ENCODE measurements at places on chromosomes 5 and 9. TPM values are rescaled to one million over a fixed set of nuclear protein-coding genes. Genes with fewer than 3 reads are reported as not detected.

GRCh38 chr5:180604271-180604670, 13.0 kb upstream of the SCGB3A1 start:
- no peak for DNase-seq

The DIMT1 gene
- total RNA-seq = 24.5 TPM

DNA sequence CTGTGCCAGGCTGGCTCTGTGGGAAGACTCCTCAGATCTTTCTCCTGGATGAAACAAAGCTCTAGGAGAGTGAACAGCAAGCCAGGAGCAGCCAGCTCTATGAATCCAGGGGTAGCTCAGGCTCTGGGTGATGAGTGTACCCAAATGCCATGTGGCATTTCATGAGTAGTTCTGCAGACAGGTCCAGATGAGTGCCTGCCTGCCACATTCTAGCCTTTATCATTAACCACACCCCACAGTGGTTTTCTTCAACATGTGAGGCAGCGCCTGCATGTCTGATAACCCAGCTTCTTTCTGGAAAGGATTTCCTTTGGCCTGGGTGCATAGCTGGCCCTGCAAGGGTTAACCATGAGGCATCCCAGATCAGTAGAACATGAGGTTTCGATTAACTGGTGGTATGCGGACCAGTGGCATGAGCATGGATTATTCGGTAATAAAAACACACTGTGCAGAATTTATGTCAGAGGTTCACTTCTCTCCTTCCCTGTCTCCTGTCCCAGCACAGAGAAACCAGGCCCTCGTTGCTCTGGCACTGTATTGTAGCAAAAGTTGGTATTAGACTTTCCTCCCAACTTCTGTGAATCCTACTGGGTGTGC, 381.9 kb upstream of the ZNF462 start:
- no peak for DNase-seq

DNA sequence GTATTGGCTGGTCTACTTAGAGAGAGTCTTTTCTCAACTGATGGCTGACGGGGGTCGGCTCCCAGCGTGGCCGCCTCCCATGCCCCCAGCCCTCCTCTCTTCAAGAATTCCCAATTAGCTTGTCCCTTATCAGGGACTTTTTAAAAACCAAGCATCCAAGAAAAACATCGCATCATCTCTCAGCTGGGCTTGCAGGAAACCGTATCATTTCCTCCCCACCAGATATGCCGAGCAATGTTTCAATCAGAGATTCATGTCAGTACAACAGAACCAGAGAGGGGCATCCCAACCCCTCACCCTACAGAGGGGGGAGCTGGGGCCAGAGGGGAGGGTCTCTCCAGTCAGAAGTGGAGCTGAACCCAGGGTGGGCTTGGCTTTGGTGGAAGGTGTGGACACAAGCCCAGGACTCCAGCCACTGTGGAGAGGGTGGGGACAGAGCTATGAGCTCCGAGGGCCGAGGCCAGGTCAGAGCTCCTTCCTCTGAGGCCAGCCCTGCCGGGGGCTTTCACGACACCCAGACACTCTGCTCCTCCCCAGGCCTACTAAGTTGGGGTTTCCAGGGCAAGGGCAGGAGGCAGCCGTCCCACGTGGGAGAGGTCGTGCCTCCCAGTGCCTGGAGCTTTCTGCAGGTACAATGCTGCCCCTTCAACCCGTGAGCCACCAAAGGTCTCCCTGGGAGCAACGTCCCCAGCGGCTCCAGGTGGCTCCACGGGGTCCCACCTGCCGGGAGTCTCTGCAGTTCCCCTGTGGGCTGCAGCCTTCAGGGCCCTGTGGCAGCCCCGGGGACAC, 39.0 kb upstream of the TMEM250 start:
- DNase-seq = no peak

Measured in hematopoietic multipotent progenitor cell (in vitro differentiated cells).